ENCODE measurements at places on chromosomes 6 and 20.

DNA sequence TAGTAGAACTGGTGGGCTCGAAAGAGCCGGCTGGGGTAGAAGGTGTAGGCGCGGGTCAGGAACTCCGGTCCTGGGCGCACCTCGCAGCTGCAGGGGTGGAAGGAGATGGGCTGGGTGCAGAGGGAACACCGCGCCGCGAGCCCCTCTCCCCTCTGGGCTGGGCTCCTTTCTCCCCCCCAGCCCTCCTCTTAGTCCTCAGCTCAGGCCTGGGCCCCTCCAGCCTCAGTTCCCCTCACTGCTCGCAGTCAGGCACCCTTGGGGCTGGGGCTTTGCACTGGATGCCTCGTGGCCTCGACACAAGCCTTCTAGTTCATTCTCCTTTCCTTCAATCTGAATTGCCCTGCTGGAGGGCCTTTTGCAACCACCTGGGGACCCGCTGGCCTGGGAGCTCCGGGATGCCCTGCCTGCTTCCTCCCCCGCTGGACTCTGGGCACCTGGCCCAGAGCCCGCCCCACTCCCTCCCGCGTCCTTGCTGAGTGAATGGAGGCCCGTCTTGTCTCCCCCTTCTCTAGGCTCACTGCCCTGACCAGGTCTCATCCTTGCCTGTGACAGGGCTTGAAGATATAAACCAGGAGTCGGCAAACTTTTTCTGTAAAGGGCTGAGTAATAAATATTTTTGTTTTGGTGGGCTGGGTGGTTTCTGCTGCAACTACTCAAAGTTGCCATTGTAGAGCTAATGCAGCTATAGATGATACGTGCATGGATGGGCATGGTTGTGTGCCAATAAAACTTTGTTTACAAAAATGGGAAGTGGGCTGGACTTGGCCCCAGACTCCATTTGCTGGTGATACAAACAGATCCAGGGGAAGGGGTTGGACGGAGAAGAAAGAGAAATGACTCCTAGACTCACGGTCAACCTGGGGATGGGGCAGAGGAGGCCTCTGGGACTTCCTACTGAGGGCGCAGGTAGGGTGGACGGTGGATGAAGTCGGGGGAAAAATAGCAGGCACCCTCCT is 47.3 kb downstream of the APCDD1L start:
- no peak for DNase-seq

DNA sequence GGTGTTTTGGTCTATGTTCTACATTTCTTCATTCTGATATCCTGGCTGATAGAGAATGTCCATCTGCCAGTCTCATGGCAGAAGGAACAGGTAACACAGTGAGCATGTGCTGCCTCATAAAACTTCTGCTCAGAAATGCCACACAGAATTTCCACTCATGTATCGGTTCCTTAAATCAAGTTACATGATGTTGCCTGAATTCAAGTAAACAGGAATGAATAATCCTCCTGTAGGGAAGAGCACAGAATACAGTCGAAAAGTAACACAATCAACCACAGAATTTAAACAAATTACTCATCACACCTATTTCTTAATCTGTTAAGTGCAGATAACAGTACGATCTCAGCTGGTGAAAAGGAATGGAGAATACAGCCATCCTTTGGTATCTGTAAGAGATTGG is 74.7 kb downstream of the FAM217A start:
- DNase-seq: no peak

DNA sequence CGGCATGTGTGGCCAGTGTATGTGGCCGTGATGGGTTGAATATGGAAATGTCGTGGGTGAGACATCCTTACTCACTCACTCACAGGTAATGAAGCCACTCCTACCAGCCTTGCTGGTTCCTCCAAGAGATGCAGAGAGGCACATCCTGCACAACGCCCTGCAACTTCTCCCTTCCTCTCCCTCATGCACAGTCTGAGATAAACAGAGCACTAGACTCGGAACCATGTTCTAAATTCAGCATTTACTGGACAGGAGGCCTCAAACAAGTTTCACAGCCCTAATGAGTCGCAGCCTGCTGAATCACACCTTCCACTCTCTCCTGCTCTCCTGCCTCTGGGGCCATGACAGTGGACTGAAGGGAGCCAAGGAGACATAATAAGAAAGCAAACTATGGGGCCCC is 91.2 kb downstream of the ISM1 start:
- no peak for DNase-seq

GRCh38 chr6:106549521-106549920 is 79.8 kb downstream of the RTN4IP1 start:
- DNase-seq: no peak

DNA sequence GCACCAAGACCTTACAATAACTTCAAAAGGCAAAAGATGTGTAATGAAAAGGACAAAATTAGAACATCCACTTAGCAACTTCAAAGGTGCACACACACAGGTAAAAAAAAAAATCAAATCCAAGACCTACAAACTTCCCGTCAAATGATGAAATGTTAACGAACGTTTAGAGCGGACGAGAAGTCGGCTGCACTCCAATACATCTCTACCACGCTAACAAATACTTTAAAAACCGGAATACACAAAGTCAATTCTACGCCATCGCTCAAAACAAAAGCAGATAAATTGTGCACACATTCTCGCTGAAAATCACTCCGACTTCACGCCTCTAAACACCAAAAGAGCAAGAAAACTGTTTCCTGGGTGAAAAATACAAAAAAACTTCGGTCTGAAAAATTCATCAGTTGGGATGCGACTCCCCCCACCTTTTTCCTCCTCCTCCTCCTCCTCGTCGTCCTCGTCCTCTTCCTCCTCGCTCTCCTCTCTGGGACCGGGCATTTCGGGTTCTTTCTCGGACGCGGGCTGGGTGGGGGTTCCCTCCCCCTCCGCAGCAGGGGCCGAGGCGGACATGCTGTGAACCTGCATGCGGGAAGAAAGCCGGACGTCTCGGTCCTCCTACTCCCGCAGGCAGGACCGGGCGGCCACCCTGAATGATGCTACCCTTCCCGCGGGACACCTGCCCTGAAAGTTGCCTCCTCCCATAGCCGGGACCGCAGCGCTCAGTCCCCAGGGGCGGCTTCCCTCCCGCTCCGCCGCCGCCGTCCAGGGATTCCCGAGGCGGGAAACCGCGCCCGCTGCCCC is 712 bp downstream of the DEK start:
- DNase-seq: peak; percentile 13

DNA sequence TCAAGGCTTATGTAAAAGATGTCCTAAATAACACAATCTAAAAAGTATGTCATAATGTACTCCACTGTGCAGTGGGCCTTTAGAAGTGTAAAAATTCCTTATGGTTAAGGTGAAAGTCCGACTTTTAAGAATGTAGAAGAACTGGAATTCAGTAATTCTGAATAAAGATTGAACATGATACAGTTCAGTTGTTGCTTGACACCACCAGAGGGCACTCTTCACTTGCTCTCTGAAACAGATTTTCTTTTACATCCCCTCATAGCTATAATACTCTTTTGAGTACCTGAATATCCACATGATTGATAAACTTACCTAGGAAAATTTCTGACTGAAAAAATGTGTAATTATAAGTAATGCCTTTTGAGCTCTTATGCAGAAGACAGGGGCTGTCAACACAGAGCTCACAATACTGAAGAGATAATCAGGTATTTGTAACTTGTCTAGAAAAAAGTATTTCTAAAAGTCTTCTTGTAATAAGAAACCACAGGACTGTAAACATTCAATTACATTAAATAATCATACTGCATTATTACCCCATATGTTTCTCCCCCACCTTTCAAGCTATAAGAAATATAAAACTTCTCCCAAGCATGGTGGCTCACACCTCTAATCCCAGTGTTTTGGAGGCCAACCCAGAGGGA is 92.1 kb downstream of the POPDC3 start:
- DNase-seq: peak; percentile 39

DNA sequence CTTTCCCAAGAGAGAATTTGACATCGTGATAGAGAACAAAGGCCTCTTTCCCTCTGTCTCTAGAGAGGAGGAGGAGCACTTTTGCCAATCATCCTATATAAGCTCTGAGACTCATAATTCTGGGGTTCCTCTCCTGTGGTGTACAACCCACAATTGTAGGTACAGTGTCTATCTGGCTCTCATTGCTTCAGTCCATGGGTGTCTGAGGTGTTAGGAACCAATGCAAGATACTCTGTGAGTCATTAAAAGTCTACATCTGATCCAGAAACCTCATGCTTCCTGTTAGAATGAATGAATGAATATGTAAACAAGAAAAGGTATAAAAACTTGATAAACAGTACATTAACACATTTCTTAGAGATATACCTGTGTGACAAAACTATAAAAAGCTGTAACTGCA is 356.7 kb downstream of the QKI start:
- DNase-seq: no peak

GRCh38 chr6:136007345-136007744 is 155.8 kb downstream of the PDE7B start:
- no peak for DNase-seq

- DNase-seq: no peak
Observed at GRCh38 chr6:167650730-167651317, 175.9 kb upstream of the AFDN start.

DNA sequence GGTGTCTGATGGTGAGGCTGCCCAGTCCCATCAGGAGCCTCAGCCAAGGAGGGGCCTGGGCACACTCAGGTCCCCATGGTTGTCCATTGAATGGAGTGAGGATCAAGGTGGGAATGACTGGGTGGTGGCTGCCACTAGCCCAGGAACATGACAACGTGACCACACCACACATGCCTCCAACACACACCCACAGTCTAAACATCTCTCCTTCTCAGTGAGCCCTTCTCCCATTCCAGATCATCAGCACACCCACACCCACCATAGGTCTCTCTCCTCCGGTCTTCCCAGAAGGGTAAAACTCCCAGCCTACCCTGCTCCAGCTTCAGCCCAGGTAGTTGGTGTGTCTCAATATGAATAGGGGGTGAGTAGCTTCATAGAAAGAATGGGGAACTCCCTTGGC is 5.5 kb downstream of the TCF21 start:
- no peak for DNase-seq

- DNase-seq: no peak
Observed at GRCh38 chr6:124795643-124796463, 166.4 kb upstream of the RNF217 start.

All from CD4-positive, alpha-beta T cell treated with Interleukin-15 for 4 hours (primary cell).